ENCODE measurements at places on chromosomes 11 and 22.

DNA sequence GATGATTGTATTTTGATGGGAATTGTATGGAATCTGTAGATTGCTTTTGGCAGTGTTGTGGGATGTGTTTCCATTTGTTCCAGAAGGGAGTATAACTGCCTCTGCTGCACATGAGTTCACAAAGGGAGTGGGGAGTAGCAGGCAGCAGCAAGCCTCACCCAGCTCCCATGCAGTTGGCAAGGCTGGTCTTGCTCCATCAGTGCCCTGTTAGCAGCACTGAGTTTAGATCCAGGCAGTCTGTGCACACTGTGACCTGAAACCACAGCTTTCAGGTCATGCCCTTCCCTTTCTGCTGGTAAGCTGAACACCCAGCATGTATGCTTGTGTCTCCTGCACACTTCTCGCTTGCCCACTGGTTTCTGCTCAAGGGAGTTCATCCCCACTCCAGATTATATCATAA is 3.7 kb upstream of the NUCB2 start:
- DNase-seq = no peak

- DNase-seq = no peak
Observed at GRCh38 chr22:30023099-30023660, 57.1 kb upstream of the HORMAD2 start.

- no peak for DNase-seq
Observed at GRCh38 chr11:125393331-125393730, 102.7 kb downstream of the FEZ1 start.

DNA sequence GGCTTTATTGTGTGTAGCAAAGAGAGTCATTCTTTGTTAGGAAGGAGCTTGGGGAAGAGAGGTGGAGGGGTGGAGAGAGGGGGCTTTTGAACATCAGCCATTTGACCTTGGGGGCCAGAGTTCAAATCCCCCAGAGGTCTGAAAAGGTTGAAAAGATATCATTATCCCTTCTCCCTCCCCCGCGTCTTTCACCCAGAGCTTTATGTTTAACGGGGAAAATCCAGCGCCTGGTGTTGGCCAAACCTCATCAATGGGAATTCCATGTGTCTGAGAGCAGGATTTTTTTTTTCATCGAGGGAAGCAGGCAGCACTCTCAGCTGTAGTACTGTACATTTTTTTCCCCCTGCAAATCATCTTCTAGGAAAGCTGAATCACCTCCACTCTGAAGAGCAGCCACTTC is 122.4 kb upstream of the HSD17B12 start:
- DNase-seq = no peak

DNA sequence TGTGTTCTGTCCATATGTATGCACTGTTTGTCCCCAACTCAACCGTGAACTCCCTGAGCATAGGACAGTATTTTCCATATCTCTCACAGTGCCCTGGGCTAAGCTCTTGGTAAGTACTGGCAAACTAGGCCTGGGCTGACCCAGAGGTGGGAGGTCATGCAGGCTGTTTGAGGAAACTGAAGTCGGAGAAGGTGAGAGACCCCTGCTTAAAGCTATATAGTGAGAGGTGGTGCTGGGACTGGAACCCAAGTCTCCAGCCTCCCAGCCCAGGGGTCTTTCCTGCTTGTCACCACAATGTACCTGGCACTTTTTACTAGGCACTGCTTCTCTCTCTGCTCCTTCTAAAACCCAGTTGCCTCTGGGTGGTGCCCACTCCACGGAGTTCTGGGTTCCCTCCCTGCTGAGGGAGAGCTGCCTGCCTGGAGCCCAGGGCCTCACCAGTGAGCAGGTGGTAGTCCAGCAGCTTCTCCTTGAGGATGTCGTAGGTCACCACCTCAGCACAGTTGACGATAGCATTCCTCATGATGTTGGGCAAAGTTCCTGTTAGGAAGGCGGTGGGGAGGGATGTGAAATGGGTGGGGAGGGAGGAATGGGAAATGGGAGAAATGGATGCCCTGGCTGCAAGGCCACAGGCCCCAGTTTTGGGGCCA is 4.7 kb downstream of the UCP3 start:
- no peak for DNase-seq

- DNase-seq = no peak
Observed at GRCh38 chr22:37498289-37498909, 12.2 kb upstream of the MFNG start.

DNA sequence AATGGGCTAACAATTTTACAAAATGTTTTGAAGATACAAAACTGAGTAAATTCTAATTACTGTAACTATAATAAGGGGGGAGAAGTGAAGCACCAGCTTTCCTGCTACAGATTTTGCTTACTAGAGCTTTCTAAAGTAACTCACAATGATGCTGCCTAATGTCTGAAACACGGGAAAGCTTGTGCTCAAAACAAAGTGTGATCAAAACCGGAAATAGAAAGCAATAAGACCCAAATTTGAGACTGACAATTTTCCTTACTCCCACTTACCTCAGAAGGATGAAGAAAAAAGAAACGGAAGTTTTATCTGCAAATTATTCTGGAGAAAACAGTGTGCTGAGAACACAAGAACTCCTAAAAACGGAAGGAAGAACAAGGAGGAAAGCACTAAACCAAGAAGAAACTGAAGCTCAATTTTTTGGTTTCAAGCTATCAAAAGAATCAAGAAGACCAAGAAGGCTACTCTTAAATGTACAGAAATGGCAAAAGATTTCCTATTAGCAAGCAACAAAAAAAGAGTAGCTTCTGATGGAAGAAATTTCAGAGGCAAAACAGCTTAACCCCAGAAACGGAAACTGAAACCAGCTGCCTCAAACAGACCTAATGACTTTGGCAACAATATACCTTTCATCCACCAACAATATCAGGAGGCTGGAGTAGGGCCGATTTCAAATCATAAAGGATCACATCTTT is 33.4 kb downstream of the AMBRA1 start:
- no peak for DNase-seq

DNA sequence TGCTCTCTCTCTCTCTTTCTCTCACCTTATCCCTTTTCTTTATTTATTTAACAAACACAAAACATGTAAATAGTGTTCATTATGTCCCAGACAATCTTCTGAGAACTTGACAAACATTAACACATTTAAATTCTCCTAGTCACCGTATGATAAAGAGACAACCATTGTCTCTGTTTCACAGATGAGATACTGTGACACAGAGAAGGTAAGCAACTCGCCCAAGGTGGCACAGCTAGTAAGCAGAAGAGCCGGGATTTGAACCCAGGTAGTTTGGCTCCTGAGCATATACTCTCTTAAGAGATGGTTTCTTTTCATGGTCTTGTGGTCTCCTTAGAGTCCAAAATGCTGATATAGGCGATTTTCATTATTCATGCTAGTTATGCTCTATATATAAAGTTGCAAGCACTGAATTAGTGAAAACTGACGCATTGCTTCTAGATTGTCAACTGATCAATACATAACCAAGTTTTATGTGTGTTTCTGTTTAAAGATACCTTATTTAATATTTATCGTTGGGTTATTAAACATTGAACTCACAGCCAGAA is 58.1 kb downstream of the MIAT start:
- DNase-seq = no peak

DNA sequence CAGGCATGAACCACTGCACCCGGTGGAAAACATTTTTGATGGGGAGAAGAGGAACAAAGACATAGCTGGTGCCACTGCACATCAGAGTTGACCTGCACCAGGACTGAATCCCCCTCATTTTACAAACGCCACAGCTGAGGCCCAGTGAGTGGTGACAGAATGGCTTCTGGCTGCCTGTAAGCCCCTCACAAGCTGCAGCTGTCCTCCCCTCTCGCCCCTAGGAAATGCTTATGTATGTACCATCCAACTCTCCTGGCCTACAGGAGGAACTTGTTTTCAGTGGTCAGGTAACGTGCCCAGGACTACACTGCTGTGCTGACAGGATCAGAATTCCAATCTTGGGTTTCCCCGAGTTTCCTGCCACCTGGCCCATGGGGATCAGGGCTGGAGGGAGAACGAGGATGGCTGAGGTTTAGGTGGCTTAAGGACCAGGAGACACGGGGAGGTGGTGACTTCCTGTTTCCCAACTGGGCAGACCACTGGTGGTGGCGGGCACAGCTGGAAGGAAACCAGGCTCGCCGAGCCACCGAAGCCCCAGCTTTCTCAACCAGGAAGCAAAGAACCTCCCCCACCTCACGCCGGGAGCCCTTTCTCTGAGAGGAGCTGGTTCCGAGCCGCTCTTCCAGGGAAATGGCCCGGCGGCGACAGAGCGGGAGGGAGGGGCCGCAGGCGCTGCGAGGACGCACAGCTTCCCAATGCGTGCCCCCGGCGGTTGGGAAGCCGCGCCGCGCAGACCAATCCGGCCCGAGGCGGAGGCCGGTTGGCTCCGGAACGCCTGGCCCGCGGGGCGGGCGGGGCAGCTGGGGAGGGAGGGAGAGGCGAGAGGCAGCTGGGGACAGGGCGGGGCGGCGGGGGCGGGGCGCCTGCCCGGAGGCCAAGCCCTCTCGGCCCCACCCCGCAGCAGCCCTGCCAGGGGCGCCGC is 1.0 kb upstream of the LRFN4 start:
- peak; percentile 84 for DNase-seq

DNA sequence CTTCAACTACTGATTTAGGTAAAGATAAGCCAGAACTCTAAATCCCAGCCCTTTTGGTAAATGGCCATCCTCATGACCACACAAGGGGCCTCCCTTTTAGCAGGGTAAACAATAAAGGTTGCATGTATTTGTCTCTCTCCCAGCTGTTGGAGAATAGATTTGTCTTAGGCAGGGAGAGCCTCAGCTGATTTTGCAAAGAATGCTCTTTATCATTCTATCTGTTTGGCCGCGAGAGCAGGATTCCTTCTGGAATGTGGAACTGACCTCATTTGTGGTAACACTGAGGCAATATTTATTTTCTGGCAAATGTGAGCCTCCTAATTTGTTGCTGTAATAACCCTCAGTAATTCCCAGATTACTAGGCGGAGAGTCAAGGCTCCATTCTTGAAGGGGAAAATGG is 15.3 kb downstream of the PTS start:
- DNase-seq = no peak

GRCh38 chr11:227824-228379 is 8.2 kb downstream of the SIRT3 start:
- peak; percentile 15 for DNase-seq

DNA sequence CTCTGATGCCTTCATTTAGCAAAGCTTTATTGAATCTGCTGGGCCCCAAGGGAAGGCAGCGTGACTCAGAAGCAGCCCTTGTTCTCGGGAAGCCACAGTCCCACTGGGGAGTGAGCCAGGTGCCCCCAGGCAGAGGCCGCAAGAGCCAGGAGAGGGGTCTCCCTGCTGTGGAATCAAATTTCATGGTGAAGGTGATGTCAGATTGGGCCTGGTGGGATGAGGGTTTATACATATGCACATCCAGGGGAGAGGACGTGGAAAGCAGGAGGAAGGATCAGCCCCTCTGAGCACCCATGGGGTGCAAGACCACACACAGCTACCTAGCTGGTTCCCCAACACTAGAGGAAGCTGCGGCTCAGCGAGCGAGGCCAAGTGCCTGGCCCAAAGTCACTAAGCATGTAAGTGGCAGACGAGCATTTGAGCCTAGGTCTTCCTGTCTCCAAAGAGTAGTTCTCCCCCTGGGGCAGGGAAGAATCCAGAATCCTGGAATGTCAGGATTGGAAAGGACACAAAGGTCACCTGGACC is 2.0 kb downstream of the SYNGR1 start:
- no peak for DNase-seq

DNA sequence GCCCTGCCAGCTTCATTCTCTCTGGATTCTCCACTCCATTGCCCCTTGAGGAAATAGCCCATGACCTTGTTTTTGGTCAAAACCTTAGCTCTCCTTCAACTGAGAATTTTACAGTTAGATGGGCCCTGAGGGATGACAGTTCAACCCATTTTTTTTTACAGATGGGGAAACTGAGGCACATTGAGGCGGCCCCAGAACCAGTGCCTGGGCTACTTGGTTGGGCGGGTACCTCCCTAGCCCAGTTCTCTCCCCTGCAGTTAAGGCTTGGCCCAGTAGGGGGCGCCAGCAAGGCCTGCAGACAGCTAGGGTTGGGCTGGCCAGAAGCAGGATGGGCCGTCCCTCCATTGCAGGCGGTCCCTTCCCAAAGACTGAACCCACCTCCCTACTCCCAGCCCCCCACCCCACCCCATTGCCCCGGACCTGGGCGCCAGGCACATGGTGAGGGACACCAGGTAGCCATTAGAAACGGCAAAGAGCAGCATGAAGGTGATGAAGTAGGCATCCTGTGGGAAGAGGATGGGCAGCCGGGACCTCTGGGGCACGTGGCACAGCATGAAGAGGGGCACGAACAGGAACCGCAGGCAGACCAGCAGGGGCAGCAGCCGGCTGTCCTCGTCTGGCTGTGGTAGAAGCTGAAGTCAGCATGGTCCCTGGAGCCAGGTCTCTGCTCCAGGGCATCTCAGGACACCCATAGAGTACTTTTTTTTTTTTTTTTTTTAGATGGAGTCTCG is 7.6 kb downstream of the SLC29A2 start:
- DNase-seq = no peak

- peak; percentile 53 for DNase-seq
Observed at GRCh38 chr11:10857459-10857708, 469 bp downstream of the ZBED5 start.

GRCh38 chr22:46828323-46828900 is 66.0 kb downstream of the TBC1D22A start:
- no peak for DNase-seq

DNA sequence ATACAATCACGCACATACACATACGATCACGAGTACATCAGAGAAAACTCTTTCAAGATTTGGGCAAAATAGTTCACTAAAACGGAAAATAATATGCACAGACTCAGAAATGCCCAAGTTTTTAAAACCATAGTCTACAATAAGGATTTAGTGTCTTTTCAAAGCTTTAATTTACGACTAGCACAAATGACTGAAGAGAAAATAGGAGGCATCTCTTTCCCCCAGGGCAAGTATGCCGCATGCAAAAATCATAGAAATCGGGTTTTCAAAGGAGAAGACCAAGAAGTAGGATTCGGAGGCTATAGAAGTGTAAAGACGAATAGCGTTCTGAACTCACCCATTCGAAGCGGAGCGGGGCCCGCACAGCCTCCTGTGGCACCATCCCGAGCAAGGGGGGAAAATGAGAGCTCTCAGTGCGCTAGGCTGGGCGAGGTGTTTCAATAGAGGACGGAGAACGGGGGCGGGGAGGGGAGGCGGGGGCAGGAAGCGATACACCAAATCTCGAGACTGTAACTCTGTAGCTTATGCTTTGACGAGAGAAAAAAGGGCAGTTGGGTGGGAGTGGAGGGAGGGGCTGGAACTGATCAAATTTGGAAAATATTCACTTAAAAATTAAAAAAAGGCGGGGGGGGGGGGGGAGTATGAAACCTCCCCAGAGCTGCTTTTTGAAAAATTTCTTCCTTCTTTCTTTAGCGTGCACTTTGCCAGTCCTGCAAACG is 15.8 kb downstream of the BLID start:
- no peak for DNase-seq

GRCh38 chr22:27197618-27198017 is 540.2 kb downstream of the MIAT start:
- DNase-seq = no peak

GRCh38 chr22:35648066-35649025 is at the start of gene APOL6:
APOL6 (plus strand) TSS chr22:35648446; CDS start chr22:35656426, 7,980 bp downstream.
- DNase-seq = peak; percentile 68

GRCh38 chr11:10476927-10477689 is 22.0 kb downstream of the AMPD3 start:
- DNase-seq = peak; percentile 44
